Activated CD4-positive, alpha-beta T cell treated with anti-CD3 and anti-CD28 coated beads for 24 hours (primary cell): ENCODE measurements at places on chromosomes 3 and 15.

- no peak for DNase-seq
Measured at GRCh38 chr15:45604326-45604725, 17.1 kb downstream of the BLOC1S6 start.

- DNase-seq = no peak
Measured at GRCh38 chr3:150149651-150150051, 179.0 kb upstream of the PFN2 start.

- DNase-seq = no peak
Measured at GRCh38 chr3:43075904-43076661, 29.8 kb downstream of the POMGNT2 start.

- no peak for DNase-seq
Measured at GRCh38 chr15:48939648-48940047, 24.1 kb downstream of the SHC4 start.

GRCh38 chr15:78540871-78541743, 863 bp downstream of the PSMA4 start:
- DNase-seq = no peak

DNA sequence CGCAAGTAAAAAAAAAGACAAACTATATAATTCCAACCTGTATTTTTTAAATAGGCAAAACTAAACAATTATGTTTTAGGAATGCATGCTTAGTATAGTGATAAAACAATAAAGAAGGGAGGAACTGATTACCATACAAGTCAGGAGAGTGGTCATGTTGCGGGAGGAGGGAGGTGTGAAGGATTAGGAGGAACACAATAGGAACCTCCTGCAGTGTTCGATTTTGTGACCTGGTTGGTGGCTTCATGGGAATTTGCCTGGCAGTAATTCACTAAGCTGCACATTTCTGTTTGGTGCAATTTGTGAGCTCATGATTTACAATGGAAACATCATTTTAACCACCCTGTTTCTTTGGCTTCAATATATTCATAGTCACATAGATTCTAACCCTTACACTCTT, 78.3 kb downstream of the TPRA1 start:
- no peak for DNase-seq
